ENCODE measurements at places on chromosomes 4 and X.

DNA sequence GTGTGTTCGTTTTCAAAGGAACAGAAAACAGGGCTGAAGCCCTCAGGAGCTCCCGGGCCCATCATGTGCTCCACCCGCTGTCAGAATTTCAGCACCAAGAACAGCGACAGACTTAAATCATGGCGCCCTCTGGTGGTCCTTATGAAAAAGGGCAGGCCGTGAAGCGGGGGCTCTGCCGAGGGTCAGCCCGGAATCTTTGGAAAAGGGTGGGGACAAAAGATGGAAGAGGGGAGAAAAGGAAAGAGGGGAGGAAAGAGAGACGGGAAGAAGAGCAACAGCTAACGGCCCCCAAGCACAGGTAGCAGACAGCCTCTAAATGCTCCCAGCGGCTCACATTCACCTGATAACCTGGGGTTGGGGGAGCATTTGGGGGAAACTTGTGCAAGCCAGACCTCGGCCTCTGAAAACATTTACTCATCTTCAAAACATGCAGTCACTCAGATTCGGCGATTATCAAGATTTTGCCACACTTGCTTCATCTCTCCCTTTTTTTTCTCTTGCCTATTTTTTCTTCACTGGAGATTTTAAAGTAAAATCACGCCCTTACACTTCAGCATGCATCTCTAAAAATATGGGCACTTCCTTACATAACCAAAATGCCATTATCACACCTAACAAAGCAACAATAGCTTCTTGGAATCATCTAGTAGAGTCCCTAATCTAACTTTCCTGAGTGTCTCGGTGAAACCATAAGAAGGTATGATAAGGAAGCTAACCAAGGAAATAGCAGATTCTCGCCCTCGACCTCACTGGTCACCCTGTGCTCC is 28.1 kb upstream of the MAN2B2 start:
- peak; percentile 63 for DNase-seq

DNA sequence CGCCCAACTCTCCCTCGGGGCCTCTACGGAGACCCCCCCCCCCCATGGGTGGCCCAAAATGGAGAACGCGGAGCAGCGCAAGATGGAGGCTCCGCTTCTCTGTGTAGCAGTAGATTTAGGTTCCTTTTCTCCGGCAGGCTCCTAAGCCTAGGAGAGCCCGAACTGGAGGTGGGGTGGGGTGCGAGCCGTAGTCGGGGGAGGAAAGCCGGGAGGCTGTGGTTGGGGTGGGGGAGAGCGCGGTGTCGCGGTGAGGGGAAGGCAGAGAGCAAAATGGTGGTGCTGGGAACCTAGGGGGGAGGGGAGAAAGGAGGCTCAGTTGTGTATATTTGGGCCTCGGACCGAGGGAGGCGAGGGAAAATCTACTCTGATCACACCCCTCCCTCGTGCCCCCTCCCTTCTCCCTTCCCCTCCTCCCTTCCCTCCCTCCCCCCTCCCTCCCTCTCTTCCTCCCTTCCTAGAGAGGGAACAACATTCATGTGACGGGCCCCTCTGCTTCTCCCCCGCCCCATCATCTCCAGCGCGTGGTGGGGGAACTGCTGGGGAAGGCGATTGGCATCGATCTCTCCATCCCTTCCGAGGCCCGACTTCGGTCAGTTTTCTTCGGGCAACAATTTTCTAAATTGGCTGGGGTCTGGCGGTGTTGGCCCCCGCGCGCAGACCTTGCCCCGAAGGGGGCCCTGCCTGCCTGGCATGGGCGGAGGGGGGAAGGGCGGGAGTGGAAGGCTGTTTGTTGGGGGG is at the start of gene STAG2:
Gene STAG2, plus strand, starts transcription at position 439 of the 738 bp plus-strand sequence. CDS start 60,922 bp downstream, outside the sequence.
- peak; percentile 92 for DNase-seq

- no peak for DNase-seq
Measured at GRCh38 chrX:113849408-113849807, 734.5 kb upstream of the HTR2C start.

DNA sequence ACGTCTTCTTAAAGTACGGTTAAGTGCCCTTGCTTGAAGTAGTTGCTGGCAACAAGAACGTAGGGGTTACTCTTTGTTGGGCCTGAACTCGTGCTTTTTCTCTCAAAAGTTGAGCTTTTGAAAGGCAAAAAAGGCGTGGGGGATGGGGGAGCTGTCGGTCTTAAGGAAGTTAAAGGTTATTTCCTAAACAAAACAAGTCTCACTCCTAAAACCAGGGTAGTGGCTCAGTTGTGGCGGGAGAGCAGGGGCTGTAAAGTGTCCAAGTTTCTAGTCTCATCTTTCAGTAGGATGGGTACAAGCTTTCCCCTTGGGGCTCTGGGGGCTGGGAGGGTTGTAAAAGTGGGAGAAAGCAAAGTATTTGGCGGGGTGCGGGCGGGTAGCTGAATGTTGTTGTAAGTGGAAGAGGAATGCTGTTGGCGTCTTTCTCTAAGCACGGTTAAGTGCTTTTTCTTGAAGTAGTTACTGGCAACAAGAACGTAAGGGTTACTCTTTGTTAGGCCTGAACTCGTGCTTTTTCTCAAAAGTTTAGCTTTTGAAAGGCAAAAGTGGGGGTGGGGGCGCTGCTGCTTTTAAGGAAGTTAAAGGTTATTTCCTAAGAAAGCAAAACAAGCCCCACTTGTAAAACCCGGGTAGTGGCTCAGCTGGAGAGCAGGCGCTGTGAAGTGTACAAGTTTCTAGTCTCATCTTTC is 904 bp upstream of the WDR1 start:
- DNase-seq, result peak; percentile 18

DNA sequence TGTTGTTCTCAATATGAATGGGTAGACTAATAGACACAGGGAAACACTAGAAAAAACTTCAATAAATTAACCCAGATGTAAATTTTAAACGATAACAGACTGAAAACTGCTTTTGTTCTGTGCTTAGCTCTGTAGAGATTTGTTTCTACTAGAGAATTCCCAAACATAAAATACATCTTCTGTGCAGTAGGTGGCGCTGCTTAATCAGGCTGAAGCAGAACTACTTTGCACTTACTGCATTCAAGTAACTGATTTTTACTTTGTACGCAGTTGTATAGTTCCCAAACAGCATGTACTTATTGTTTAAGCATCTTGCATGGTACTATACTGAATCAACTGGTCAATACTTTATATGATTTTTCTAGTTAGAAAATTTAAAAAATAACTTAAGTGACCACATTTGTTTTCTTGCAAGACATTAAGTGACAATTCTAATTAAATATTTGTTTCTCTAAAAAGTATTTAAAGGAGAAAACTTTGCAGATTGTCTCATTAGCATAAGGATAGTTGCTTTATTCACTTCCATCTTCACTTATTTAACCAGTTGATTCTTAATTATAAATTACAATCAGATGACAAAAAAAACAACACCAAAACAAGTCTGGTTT is 490.6 kb downstream of the IL15 start:
- DNase-seq, result peak; percentile 68

- peak; percentile 37 for DNase-seq
Measured at GRCh38 chr4:2741626-2742025, 14.5 kb downstream of the TNIP2 start.

DNA sequence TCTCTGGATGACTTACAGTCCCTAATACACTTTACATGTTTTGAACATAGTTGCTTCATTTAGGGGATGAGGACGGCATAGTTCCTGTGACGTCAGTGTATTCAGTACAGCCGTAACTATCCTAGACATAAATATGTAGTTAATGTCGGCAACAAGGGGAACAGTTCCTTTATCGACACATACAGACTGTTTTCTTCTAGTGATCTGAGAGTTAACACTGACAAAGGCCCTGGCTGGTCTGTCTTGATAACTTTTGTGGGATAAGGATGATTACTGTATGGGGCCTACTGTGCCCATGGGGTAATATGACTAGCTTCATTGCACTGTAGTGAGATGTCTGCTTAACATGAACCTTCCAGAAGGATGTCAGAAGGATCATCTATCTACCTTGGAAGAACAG is 131.2 kb downstream of the ZNF518B start:
- no peak for DNase-seq

DNA sequence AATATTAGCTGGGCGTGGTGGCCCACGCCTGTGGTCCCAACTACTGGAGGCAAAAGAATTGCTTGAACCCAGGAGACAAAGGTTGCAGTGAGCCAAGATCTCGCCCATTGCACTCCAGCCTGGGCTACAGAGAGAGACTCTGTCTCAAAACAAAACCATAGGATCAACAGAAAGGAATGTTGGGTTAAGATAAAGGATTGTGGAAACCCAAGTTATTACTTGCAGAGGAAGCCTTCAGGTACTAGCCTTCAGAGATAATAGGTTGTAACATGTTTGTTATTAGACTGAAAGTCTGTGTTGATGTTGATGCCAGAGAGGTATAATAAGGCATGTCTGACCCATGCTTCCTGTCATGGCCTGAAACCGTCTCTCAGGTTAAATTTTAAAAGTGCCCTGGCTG is 16.9 kb downstream of the SSX5 start:
- no peak for DNase-seq

GRCh38 chrX:42943051-42943974 is 165.3 kb upstream of the PPP1R2C start:
- DNase-seq, result no peak

GRCh38 chrX:29530501-29530900 is 684.9 kb upstream of the MAGEB2 start:
- DNase-seq, result peak; percentile 77

DNA sequence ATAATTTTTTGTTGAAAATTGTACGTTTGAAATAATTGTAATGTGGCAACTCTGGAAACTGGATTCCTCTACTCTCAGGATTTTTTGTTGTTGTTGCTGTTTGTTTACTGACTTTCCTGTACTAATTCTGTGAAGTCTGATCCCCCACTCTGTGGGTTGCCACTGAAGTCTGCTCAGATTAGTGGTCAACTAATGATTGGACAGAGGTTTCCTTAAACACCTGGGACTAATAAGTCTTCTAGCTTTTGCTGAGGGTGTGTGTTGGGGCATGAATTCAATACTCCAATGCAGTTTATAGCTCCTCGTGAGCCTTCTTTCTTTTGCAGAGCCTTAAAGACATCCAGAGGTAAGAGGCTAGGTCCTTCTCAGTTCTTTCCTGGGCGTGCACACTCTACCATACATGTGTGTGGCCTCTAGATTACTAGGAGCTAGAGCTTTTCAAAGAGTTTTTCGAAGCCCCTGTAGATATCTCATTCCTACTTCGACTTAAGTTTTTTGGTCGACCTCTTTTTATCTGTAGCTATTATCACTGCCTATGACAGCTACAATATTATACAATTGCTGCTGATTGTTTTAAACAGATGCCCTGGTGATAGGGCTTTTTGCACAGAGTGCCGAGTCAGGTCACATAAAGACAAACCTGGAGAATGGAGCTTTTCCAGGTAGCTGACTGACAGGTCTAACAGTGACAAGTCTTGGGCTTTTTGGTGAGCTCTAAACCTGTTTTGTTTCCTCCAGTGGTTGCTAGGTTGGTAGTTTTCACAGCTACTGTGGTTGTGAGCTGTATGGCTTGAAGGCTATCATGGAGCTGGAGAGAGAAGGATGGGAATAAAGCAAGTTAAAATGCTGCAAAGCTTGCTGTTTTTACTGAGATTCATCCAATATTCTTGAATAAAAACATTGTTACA is 34.0 kb downstream of the BMP2K start:
- DNase-seq, result no peak

- peak; percentile 90 for DNase-seq
Measured at GRCh38 chr4:149765630-149766029, 50.0 kb downstream of the IQCM start.

- no peak for DNase-seq
Measured at GRCh38 chr4:175874306-175874705, 62.2 kb upstream of the GPM6A start.

DNA sequence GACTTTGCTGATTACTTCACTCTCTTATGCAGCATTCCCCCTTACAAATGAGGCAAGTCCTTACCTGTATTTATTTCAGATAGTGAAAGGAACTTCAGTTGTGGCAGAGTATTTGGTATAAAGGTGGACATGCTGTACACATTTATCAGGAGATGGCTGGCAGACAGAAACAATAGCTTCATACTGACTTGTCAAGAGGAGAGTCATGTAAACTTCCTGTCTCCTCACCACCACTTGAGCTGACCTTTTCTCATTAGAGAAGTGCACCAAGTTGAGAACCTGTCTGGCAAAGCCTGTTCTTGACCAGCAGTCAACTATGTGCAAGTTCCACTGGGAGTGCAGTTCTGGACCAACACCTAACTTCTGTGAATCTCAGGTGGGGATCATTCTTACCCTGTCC is 80.8 kb downstream of the LARP1B start:
- DNase-seq, result no peak

- DNase-seq, result no peak
Measured at GRCh38 chrX:69236641-69237040, 71.4 kb upstream of the PJA1 start.

- peak; percentile 67 for DNase-seq
Measured at GRCh38 chrX:101108284-101108683, 10.3 kb downstream of the CENPI start.

GRCh38 chr4:53702334-53703266 is 111.3 kb upstream of the LNX1 start:
- peak; percentile 81 for DNase-seq

GRCh38 chrX:12405306-12405705 is 267.0 kb downstream of the FRMPD4 start:
- DNase-seq, result no peak

DNA sequence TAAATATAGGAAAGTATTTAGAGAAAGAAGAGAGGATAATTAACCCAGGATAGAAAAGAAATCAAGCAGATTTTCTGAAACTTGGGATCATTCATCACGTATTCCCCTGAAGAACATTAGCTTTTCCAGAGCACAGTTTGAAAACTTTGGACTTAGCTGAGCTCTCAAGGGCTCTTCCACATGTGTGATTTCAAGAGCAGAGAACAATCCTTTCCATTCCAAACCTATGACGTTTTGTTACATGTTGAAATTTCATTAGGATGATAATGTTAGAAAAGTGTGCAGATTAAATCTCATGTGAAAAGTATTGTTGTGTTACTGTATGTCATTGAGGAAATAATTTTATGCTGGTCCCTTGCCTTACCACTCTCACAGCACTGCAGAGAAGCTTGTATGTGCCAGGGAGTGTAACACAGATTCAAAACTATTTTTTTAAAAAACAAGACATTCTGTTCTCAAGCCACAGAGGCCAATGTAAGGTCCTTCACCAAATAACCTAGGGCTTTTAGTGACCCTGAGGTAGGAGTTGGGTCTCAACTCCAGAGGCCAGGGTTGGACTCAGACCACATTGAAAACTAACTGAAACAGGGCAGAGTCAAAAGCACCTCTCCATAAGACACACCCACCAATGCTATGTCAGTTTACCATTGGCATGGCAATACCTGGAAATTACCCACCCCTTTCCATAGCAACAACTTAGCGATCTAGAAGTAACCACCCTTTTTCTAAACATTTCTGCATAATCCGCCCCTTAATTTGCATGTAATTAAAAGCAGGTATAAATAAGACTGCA is 141.3 kb downstream of the ANXA5 start:
- peak; percentile 42 for DNase-seq

DNA sequence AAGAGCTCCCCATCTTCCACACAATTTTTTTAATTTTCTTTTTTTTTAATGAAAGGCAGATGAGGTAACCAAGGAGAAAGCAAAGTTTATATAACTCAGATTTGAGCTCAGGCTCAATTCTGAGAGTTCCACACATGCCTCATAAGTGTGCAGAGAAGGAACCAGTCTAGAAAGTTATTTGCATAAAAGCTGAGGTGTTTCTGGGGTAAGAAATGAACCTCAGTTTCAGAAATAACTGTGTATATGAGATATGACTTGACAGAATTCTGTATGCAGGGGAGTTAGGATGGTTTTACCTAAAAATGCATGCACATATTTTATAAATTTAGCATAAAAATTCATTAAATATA is 51.3 kb downstream of the DTHD1 start:
- no peak for DNase-seq
